ENCODE measurements at places on chromosomes 6 and 20. TPM values are rescaled to one million over a fixed set of nuclear protein-coding genes. Genes with fewer than 3 reads are reported as not detected.

DNA sequence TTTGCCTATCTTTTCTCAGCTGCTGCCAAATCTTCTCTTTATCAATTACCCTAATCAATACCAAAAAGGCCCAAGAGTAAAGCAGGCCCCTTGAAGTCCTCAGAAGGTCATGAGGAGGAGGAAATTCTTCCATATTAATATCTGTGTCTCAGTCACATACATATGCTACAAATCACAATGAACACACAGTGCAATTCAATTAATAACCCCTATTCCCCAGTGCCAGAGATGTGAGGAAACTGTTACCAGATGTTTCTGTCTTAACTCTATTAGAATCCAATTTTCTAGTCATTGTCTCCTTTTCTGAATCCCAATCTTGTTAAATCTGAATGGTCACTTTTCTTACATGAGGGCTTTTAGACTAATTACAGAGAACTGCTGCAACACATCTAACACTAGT, 45.9 kb upstream of the SLC2A12 start:
- H3K27ac ChIP-seq: no peak overlapping the region
- DNase-seq: no peak
- H3K4me3 ChIP-seq: no peak overlapping the region
- no peaks in the 10 kb centered on the region for H3K36me3 ChIP-seq
- no peaks in the 10 kb centered on the region for H3K4me1 ChIP-seq

- no peak for DNase-seq
- H3K36me3 ChIP-seq: no peaks in the 10 kb centered on the region
- no peaks in the 10 kb centered on the region for H3K27me3 ChIP-seq
- no peak overlapping the region for H3K4me3 ChIP-seq
These were observed 413.3 kb upstream of the NRSN1 start for GRCh38 chr6:23712756-23713155.

The MACROD2 gene
- 16.8 TPM for total RNA-seq

The SLC35D3 gene
- total RNA-seq: not detected

The ZNF512B gene
- total RNA-seq: 27.6 TPM

DNA sequence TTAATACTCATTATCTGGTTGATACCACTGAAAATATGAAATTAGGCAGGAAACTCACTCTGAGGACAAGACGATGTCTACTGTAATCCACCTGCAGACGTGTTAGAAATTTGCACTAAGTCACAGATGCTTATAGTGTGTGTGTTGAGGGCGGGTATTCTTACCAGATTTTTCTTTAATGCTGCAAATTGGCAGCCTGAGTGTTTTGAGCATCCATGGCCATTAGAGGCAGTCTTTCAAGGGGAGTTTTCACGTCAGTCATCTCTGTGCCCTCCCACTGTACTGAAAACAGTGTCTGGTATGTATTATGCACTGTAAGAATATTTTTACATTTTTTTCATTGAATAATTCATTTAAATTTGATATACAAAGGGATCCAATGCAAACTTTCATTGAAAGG, 266.5 kb upstream of the QKI start:
- no peak overlapping the region for H3K4me3 ChIP-seq
- H3K36me3 ChIP-seq: no peaks in the 10 kb centered on the region
- H3K27me3 ChIP-seq: no peaks in the 10 kb centered on the region
- no peak for DNase-seq

The SMIM26 gene
- 98.0 TPM for total RNA-seq

GRCh38 chr6:38843798-38844197, 128.7 kb downstream of the DNAH8 start:
- no peak for DNase-seq
- no peaks in the 10 kb centered on the region for H3K27me3 ChIP-seq
- H3K4me1 ChIP-seq: no peaks in the 10 kb centered on the region
- H3K4me3 ChIP-seq: no peak overlapping the region

The PTPRT gene
- 2.3 TPM for total RNA-seq

- no peaks in the 10 kb centered on the region for H3K36me3 ChIP-seq
- H3K27ac ChIP-seq: peak overlapping the region; percentile 35
- peak; percentile 56 for DNase-seq
These were observed 18.0 kb downstream of the FOXO3 start for GRCh38 chr6:108578595-108579327.

The HUS1B gene
- total RNA-seq: 13.5 TPM

GRCh38 chr20:59340201-59340885, 39.9 kb downstream of the EDN3 start:
- no peak overlapping the region for H3K4me3 ChIP-seq
- H3K27ac ChIP-seq: no peak overlapping the region
- no peaks in the 10 kb centered on the region for H3K27me3 ChIP-seq

DNA sequence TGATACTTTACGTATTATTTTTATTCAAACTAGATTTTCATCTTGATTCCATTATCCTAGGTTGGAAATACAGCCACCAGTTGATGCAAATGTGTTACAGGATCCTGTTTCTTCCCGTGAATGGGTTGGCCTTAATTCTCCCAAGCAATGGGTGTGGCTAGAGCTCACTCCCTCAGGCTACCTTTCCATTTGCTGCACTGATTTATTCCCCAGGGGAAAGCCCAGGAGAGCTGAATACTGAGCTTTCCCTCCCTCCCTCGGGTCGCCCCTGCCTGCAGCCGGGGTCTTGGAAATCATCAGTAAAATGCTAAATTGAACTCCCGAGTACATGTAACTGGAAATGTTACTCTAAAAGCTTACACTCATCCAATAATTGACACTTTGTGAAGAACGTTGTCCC, 9.9 kb downstream of the SMOC2 start:
- no peak for DNase-seq
- no peaks in the 10 kb centered on the region for H3K27me3 ChIP-seq
- H3K4me3 ChIP-seq: no peak overlapping the region
- peak overlapping the region; percentile 71 for H3K27ac ChIP-seq
- H3K4me1 ChIP-seq: peaks cover 37% of the 10 kb centered on the region
- H3K36me3 ChIP-seq: no peaks in the 10 kb centered on the region

The CPNE5 gene
- total RNA-seq: 137 TPM

The TINAG gene
- total RNA-seq: not detected

DNA sequence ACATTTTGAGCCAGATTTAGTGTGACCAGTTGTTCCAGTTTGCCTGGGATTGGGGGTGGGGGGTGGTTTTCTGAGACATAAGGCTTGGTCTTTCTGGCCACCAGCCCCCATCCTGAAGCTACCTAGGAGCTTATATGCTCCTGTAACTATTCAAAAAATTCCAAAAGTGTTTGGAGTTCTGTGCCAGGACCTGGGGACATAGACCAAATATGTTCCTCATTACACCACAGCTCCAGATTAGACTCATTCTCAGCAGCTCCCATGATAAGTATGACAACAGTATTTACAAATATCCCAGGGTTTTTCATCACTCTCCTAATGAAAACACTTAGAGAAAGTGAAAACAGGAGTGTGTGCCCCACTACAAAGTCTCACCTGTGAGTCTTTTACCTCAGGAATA, 37.8 kb upstream of the RNF144B start:
- no peak overlapping the region for H3K4me3 ChIP-seq
- DNase-seq: no peak
- H3K27me3 ChIP-seq: no peaks in the 10 kb centered on the region
- no peaks in the 10 kb centered on the region for H3K4me1 ChIP-seq
- no peaks in the 10 kb centered on the region for H3K36me3 ChIP-seq

The SNX5 gene
- 116 TPM for total RNA-seq

DNA sequence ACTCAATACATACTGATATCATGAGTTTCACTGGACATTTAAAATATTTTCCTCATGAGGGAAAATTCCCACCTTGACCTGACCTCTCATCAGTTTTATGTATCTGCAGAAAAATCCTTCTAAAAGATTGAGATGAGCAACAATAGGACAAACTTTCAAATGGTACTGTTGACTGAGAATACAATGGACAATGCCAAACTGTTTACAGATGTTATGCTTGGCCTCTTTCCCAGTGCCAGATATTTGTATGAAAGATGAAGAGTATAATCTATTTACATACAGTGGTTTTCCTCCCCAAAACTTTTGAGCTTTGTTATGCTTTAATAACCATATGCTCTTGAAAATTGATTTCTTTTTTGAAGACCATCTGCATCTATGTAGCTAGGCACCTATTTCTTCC, 245.1 kb upstream of the RSPO3 start:
- H3K4me3 ChIP-seq: no peak overlapping the region
- no peaks in the 10 kb centered on the region for H3K4me1 ChIP-seq
- H3K27ac ChIP-seq: no peak overlapping the region
- DNase-seq: no peak

- H3K36me3 ChIP-seq: no peaks in the 10 kb centered on the region
- no peaks in the 10 kb centered on the region for H3K27me3 ChIP-seq
- H3K4me3 ChIP-seq: no peak overlapping the region
These were observed 11.7 kb upstream of the DNAJC5 start for GRCh38 chr20:63883201-63883593.

GRCh38 chr20:57900226-57900905, 190.6 kb upstream of the PMEPA1 start:
- no peak overlapping the region for H3K4me3 ChIP-seq
- no peaks in the 10 kb centered on the region for H3K36me3 ChIP-seq
- no peak overlapping the region for H3K27ac ChIP-seq
- no peaks in the 10 kb centered on the region for H3K27me3 ChIP-seq

GRCh38 chr6:41022294-41022693, 16.7 kb downstream of the UNC5CL start:
- no peaks in the 10 kb centered on the region for H3K27me3 ChIP-seq
- DNase-seq: no peak
- H3K4me3 ChIP-seq: no peak overlapping the region
- H3K4me1 ChIP-seq: peaks cover 3% of the 10 kb centered on the region

The LGSN gene
- total RNA-seq: 1.8 TPM

DNA sequence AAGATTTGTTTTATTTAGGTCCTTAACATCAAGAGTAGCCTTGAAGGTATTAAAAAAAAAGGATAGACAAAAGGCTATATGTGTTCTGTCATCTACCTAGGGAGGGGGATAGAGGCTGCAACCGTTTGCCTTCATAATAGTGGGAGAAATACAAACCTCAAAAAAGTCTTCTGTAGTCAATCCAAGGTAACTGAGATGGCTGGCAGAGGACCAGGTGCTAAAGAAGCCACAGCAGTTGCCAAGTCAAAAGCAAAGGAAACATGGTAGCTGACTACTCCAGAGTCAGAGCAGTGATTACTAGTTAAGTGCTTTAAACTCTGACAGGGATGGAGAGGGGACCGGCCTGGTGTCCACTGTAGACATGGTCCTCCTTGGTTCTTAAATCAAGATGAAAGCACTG, 249.4 kb downstream of the PTPRK start:
- H3K4me3 ChIP-seq: no peak overlapping the region
- no peaks in the 10 kb centered on the region for H3K27me3 ChIP-seq
- no peak overlapping the region for H3K27ac ChIP-seq
- no peak for DNase-seq

The GSTA3 gene
- total RNA-seq: 26.7 TPM

The SLC35F1 gene
- 1.8 TPM for total RNA-seq

- no peaks in the 10 kb centered on the region for H3K36me3 ChIP-seq
- no peaks in the 10 kb centered on the region for H3K4me1 ChIP-seq
- no peak for DNase-seq
- H3K4me3 ChIP-seq: no peak overlapping the region
These were observed 52.9 kb upstream of the SLC22A16 start for GRCh38 chr6:110529355-110529754.

DNA sequence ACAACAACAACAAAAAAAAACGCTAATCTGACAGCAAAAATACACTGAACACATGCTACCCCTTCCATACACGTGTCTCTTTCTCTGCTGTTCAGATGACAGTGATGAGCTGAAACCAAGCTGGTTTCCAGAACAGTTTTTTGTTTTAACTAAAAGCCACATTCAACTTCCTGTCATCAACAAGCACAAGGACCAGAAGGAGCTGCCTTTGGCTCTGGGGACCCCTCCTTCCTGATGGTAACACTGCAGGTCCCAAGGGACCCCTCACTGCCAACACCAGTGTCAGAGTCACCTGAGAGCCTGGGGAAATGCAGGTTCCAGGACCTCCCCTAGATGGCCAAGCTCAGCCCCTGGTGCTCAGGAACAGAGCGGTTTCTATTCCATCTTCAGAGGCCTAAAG, 6.0 kb downstream of the CST7 start:
- DNase-seq: no peak
- no peaks in the 10 kb centered on the region for H3K4me1 ChIP-seq
- H3K27me3 ChIP-seq: no peaks in the 10 kb centered on the region

The GRIK2 gene
- 12.4 TPM for total RNA-seq

The TPBG gene
- total RNA-seq: 9.9 TPM

DNA sequence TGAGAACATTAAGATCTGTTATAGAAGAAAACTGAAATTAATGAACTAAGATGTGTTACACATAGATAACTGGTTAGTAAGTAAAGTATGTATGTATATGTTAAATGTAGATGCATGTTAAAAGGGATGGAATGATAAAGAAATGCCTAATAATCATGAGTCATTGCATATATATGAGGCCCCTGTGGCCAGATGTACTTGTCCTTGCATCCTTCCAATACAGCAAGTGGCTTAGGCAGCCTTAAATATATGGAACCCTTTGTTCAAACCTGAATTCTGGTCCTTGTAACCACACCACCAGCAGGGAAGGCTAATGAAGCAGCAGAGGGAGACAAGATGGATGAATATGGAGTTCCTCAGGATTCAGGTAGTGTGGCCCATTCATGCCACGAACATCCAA, 9.8 kb upstream of the AKAP7 start:
- no peak for DNase-seq
- H3K4me3 ChIP-seq: no peak overlapping the region
- H3K36me3 ChIP-seq: no peaks in the 10 kb centered on the region
- H3K27ac ChIP-seq: no peak overlapping the region

The LMBRD1 gene
- 54.4 TPM for total RNA-seq

- no peak for DNase-seq
- H3K4me3 ChIP-seq: no peak overlapping the region
- no peak overlapping the region for H3K27ac ChIP-seq
- no peaks in the 10 kb centered on the region for H3K27me3 ChIP-seq
These were observed 119.4 kb downstream of the NCOA3 start for GRCh38 chr20:47620808-47621805.

GRCh38 chr6:84458271-84458670, 230.8 kb upstream of the CEP162 start:
- H3K36me3 ChIP-seq: no peaks in the 10 kb centered on the region
- H3K27me3 ChIP-seq: no peaks in the 10 kb centered on the region

DNA sequence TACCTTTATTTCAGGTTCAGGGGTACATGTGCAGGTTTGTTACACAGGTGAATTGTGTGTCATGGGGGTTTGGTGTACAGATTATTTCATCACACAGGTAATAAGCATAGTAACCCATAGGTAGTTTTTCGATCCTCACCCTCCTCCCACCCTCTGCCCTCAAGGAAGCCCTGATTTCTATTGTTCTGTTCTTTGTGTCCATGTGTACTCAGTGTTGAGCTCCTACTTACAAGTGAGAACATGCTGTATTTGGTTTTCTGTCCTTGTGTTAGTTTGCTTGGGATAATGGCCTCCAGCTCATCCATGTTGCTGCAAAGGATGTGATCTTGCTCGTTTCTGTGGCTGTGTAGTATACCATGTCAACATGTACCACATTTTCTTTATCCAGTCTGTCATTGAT, 66.0 kb downstream of the STK4 start:
- no peak overlapping the region for H3K4me3 ChIP-seq
- no peaks in the 10 kb centered on the region for H3K27me3 ChIP-seq
- H3K36me3 ChIP-seq: no peaks in the 10 kb centered on the region
- H3K27ac ChIP-seq: no peak overlapping the region
- no peaks in the 10 kb centered on the region for H3K4me1 ChIP-seq
- no peak for DNase-seq
